ENCODE measurements at places on chromosomes 5 and 9. TPM values are rescaled to one million over a fixed set of nuclear protein-coding genes. Genes with fewer than 3 reads are reported as not detected.

The CD14 gene
- total RNA-seq = 0.48 TPM

The NADK2 gene
- 16.1 TPM for total RNA-seq

The TPPP gene
- total RNA-seq = 0.65 TPM

The ARHGEF37 gene
- total RNA-seq = 1.8 TPM

- DNase-seq = no peak
Observed at GRCh38 chr9:129785866-129786265, 17.1 kb upstream of the TOR1B start.

DNA sequence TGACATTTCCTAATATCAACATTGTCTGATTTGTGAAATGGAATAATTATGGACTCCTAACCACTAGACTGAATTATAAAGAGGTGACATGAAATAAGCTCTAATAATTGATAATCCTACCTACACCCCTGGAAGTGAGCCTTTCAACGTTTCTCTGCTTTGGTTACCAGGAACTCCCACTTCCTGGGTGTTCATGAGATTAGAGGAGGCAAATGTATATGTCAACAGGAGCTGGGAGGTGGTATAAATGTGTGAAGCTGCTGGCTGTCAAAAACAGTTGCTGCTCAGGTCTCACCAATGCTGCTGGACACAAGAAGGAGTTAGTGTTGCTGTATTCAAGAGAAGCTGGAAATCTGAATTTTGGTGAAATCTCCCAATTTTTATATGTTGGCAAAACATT, 96.8 kb downstream of the CAMK4 start:
- DNase-seq = no peak

DNA sequence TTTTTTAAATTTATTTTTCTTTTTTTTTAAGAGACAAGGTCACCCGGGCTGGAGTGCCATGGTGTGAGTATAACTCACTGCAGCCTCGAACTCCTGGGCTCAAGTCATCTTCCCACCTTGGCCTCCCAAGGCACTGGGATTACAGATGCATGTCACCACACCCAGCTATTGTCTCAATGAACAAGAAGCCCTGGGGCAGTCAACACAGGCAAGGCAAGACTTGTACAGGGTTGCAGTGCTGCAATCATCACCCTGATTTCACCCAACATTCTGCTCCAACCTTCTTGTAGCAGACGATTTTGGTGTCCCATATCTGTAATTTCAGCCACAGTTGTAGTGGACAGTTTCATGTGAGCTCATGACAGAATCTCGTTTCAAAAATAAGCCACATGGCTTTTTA, 205.8 kb upstream of the KIF2A start:
- no peak for DNase-seq

DNA sequence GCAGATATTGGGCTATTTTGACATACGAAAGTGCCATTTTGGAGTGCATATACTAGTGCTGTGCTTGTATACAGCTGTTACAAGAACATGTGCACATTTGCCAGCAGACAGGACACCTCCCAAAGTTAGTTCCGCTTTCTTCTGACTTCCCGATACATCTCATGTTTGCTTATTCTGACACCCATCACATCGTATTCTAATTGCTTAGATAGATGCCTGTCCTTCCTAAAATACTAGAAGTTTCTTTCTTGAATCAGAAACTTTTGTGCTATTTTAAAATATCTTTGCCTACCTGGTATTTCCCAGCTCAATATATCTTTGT, 177.8 kb downstream of the TTLL11 start:
- DNase-seq = no peak

GRCh38 chr9:77546376-77546950, 101.7 kb downstream of the GNA14 start:
- DNase-seq = no peak

DNA sequence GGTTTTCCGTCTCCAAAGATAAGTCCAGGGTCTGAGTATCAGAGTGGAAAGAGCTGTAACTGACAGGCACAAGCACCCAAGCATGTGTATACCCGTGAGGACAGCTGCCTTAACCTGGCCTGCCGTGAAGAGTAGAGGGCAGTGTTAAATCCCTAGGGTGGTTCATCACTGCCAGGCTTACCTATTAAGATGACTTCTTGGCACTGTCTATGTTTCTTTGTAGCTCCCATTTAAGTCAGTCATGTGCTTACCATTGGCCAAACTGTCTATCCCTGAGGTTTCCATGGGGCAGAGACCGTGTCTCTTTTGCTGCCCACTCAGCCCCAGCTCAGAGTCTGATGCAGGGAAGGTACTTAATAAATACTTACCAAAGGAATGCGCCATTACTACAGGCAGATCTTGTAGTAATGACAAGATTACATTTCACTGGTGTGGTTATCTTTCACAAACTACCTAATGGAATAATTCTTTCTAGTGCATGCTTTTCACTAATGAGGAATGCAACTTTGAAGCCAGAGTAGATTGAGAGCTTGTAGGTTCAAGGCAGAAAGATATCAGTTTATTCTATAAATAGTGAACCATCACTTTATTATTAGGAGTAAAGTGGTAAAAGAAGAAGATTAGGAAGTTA, 64.2 kb downstream of the SNX24 start:
- DNase-seq = no peak

All from H1 (cell line).